Stimulated activated CD4-positive, alpha-beta T cell treated with anti-CD3 and anti-CD28 coated beads, Interleukin-1b, Interleukin-23, amount 100 ng/mL, for 1 hour (primary cell): ENCODE measurements at places on chromosomes 16 and 17.

DNA sequence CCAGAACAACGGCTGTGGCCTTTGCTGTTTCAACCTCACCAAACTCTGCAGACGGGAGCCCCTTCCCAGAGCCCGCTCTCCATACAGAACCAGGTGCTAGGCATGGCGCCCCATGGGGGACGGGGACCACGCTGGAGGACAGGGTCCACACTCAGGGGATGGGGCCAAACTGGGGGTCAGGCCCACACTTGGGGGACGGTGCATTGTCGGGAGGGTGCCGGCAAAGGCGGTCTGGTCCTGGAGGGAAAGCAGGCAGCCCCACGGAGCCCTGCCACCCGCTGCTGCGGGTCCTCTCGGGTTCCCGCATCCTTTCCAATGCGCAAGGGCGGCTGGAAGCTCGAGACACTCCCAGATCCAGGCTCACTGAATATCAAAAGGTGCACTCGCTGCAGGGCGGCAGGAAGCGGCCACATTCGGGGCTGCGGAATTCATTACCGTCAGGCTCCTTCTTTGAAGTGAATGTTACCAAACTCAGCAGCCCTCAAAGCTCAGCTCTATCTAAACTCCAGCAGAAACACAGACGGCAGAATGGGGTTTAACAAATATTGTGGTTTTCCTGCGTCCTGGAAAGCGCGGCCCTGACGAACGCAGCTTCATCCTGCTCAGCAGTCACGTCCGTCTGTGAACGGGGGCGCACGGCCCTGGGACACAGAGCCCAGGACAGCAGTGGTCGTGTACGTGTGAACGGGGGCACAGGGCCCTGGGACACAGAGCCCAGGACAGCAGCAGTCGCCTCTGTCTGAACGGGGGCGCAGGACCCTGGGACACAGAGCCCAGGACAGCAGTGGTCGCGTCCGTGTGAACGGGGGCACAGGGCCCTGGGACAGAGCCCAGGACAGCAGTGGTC, 41.3 kb downstream of the LMF1 start:
- no peak for DNase-seq

DNA sequence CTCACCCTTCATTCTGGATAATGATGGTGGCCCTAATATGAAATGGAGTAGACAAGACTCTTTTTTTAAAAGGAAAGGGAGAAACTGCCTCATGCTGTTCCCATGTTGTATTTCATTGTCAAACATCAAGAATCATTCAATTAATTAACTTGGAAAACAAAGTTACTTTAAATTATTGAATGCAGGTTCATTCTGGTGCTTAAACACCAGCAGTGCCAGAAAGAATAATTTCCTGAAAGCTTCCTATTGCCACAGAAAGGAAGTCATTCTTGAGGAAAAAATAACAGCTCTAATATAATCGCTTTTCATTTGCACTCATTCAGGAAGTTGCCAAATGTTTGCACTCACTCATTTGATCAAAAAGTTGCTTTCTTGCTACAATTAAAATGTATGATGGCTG, 497.1 kb upstream of the CDH11 start:
- DNase-seq: no peak

DNA sequence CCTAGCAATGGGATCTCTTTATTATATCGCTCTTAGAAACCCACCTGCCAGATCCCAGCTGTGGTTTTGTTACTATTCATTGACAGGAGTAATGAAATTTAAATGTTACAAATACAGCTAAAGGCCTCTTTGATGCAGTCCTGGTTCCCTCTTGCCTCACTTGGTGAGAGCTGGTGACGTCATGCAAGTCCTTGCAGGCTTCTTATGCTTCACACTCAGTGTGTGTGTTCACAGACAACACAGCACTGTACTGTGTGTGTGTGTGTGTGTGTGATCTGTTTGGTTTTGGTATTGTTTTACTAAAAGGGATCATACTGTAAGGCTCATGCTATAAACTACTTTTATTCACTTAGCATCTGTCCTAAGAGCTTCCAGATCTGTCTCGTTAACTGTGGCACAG, 75.0 kb downstream of the USP22 start:
- DNase-seq: no peak

- no peak for DNase-seq
These were observed 9.8 kb upstream of the TBX2 start for GRCh38 chr17:61389670-61390478.

DNA sequence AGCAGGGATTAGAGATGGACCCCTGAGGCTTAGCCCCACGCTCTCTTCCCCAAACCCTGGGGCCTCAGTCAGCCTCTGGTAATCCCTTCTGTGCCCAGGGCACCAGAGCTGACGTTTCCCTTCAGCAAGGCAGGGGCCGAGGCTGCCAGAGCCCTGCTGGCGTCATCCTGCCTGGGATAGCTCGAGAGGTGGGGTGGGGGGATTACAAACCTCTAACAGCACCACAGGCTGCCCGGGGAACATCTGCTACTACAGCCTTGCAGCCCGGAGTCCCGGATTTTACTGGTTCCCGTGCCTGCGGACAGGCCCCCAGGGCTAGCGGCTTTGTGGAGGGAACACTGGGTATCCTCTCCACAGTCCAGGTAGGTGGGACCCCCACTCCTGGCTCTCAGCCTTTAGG, at the start of gene AANAT:
Gene AANAT (plus strand): TSS at position 238 of the 400 bp plus-strand sequence. CDS start 1,144 bp downstream, outside the sequence.
- DNase-seq: no peak

- no peak for DNase-seq
These were observed 16.7 kb upstream of the OR1F1 start for GRCh38 chr16:3171181-3171854.

GRCh38 chr17:49239963-49240362, 9.4 kb upstream of the PHOSPHO1 start:
- no peak for DNase-seq

DNA sequence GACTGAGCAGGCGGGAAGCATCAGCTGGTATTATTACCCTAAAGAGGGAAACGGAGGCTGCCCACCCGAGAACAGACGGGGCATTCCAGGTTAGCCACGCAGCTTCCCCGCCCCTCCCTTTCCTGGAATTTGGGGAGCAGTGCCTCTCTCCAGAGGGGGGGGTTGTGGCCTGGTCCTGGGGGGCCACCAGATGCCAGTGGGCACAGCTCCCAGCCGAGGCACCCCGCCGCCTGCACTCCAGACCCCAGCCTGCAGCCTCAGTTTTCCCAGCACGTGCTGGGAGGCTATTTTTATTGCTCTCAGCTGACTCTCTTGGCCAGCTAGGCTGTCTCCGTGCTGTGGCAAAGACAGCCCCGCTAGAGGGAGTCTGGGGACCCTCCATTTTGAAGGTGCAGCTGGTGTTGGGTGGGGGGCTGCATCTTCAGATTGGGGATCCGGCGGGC, 62.7 kb upstream of the GSE1 start:
- no peak for DNase-seq

GRCh38 chr16:3122926-3123570, 10.7 kb downstream of the ZNF205 start:
- DNase-seq: no peak

DNA sequence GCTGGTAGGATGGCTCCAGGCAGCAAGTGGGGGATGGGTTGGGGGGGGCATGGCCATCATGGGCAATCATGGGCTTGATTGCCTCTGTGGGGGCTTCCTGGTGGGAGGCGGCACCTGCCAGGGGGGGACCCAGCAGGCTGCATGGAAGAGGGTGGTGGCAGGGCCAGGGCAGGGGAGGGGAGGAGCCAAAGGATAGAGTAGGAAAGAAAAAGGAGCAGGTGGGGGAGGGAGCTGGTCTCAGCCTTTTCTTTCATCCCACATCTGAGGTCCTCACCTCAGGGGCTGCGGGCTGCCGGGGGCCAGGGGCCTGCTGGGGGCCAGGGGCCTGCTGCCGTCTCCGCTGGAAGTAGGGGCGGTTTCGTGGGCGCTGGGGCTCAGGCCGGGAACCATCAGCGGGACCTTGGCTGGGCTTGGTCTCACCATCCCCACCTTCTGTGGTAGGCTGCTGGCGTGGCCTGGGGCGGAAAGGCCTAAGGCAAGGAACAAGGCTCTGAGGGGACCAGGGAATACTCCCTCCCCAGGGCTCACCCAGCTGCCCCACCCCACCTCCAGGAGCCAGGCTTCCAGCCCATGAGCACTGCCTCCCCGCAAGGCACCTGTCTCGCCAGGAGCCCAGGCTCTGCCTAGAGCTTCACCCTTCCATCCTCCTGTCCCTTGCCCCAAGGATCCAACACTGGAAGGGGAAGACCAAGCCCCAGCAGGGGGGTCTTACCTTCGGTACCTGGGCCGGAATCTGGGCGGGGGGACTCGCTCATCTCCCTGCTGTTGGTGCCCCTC, 5.0 kb downstream of the YBX2 start:
- no peak for DNase-seq

DNA sequence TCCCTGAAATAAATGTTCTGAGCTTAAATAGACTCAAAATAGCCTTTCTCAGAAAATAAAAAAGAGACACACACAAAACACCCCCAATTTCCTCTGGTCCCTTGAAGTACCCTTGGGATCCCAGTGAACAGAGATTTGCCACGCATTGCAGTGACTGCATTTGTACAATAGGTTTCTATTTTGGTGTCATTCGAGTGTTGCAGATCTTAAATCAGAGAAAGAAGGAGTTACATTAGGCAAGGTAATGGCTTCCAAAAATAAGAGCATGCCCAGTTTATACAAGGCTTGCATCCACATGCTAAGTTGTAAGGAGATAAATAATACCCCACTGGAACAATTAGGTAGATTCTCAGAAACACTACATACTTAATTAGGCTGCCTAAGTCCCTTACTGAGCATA, 2.2 kb downstream of the TOX3 start:
- DNase-seq: no peak

- no peak for DNase-seq
These were observed 240.9 kb downstream of the KIF2B start for GRCh38 chr17:54063639-54064038.

DNA sequence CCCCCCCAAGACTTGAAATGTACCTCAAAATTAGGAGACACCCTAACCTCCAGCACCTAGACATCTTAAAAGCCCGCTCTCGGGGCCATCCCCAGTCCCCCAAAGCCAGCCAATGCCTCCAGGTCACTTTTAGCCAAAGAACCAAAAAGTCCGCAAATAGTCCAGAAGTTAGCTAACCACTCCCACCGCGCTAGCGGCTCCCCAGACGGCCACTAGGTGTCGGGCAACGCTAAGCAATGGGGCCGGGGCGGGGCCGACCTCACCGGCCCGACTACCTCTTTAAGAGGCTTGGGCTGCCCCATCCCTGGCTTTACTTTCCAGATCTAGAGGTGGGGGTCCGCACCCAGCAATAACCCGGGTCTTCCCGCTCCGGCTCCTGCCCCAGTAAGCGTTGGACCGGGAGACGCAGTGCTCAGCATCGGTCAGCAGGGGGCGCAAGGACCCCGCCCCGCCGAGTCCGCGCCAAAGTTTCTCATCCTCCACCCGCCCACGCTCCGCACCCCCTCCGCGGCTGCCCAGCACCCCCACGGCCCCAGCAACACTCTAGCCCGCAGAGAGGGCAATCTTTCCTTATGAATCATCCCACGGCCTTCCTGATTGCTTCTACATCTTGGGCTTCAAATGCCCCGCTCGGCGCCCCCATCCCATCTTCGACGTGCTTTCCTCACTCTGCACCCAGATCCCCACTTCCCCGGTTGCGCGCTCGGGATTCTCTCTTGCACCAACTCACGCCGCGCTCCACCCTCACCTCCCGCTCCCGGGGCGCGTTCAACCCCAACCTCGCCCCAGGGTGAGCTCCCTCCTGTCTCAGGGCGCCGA, 765 bp downstream of the COL1A1 start:
- peak; percentile 45 for DNase-seq

DNA sequence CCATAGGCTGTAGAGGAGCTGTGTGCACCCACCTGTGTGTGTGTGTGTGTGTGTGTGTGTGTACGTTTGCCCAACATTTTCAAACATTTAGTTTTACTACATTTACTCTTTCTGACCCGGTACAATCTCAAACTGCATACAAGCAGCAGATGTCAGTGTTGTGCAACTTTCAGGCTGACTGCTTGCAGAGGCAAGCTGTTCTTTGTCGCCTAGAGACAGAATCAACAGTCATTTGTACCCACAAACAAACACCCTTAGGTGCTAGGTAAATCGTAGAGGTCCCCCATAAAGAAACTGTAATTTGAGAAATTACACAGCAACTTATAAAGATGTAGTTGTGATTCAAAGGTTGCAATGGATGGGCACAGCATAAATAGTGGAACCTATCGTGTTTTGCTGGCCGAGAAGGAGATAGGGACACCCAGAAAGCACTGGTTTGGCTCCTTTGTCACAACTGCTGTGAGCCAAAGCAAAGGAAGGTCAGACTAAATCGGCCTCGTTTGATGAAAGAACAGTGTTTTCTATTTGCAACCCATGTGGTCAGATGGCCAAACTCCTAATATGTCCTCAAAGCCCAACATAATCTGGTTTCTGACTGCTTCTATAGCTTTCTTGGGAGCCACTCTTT, 478.4 kb downstream of the TOX3 start:
- DNase-seq: no peak

- DNase-seq: no peak
These were observed 350.1 kb upstream of the KIF2B start for GRCh38 chr17:53472586-53472985.

GRCh38 chr16:88532434-88533241, 37.6 kb upstream of the ZC3H18 start:
- DNase-seq: no peak

DNA sequence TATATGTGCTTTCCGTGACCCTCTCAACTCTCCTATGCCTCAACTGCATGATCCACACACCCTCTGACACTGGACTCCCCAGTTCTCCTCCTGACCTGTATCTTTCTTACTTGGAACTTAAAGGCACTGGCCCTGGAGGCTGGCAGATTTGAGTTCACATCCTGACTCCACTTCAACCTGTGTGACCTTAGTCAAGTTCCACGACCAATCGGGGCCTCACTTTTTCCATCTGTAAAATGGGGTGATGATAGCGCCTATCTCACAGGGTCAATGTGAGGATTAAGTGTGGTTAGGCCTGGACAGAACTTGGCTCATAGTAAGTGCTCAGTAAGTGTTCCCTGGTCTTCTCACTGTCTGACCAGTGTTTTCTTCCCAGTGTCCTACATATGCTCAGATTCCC, 25.1 kb downstream of the MARF1 start:
- DNase-seq: no peak

GRCh38 chr17:19766421-19767270, 18.5 kb upstream of the ALDH3A1 start:
- peak; percentile 64 for DNase-seq

- DNase-seq: no peak
These were observed 14.1 kb downstream of the TP53 start for GRCh38 chr17:7673239-7673638.
